ENCODE measurements at places on chromosomes 1 and 21. TPM values are rescaled to one million over a fixed set of nuclear protein-coding genes. Genes with fewer than 3 reads are reported as not detected.
A peak's percentile ranks its signal among the peaks of the same experiment; 100 is the strongest.

GRCh38 chr21:29075706-29076466, 2.4 kb upstream of the CCT8 start:
- no peak for DNase-seq

- no peak for DNase-seq
Measured at GRCh38 chr1:223175032-223175431, 32.0 kb upstream of the TLR5 start.

Gene SNRNP40
- total RNA-seq = 39.5 TPM

Gene CDC7
- 3.9 TPM for total RNA-seq

Gene TFF1
- total RNA-seq = not detected

GRCh38 chr1:229784834-229785233, 158.8 kb downstream of the URB2 start:
- DNase-seq = no peak

Gene PLCH2
- total RNA-seq = 1.1 TPM

Gene RRAGC
- 28.3 TPM for total RNA-seq

- peak; percentile 79 for DNase-seq
Measured at GRCh38 chr1:39204441-39205081, at the start of gene MACF1. MACF1 (plus strand) TSS chr1:39204695; CDS start chr1:39205023, 328 bp downstream.

GRCh38 chr1:26154750-26155149, 4.1 kb upstream of the FAM110D start:
- DNase-seq = peak; percentile 47

DNA sequence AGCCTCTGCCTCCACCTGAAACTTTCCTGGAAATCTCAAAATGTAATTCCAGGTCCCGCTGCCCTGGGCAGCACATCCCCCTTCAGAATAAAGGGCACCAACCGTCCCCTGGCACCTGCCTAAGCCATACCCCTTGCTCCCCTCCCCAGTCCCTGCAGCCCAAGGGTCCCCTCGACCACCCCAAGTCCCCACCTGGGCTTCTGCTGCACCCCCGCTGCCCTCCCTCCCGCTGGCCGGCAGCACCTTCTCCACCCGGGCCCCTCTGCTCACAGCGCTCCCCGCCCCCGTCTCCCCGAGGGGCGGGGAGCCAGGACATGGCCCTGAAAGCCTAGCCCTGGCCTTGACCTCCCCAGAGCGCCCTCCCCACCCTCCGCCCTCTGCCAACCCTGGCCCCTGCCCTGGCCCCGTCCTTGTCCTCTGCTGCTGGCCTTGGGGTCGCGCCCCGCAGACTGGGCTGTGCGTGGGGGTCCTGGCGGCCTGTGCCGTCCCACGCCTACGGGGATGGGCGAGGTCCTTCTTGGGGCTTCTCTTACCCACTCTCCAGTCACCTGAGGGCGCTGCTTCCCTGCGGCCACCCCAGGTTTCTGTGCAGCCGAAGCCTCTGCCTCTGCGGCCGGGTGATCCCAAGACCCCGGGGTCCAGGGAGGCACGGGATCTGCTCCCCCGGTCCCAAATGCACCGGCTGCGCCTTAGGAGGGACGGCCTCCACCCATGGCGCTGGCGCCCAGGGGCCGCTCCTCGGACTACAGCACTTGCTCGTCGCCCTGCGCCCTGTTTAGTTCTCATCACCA, 41.7 kb downstream of the WDR4 start:
- DNase-seq = peak; percentile 54

GRCh38 chr1:99600782-99601181, 45.1 kb upstream of the PALMD start:
- no peak for DNase-seq

- no peak for DNase-seq
Measured at GRCh38 chr1:74486036-74486435, 26.4 kb downstream of the LRRC53 start.

GRCh38 chr1:99818063-99818699, 32.0 kb upstream of the AGL start:
- no peak for DNase-seq

- peak; percentile 68 for DNase-seq
Measured at GRCh38 chr1:153963850-153964331, 554 bp upstream of the SLC39A1 start.

DNA sequence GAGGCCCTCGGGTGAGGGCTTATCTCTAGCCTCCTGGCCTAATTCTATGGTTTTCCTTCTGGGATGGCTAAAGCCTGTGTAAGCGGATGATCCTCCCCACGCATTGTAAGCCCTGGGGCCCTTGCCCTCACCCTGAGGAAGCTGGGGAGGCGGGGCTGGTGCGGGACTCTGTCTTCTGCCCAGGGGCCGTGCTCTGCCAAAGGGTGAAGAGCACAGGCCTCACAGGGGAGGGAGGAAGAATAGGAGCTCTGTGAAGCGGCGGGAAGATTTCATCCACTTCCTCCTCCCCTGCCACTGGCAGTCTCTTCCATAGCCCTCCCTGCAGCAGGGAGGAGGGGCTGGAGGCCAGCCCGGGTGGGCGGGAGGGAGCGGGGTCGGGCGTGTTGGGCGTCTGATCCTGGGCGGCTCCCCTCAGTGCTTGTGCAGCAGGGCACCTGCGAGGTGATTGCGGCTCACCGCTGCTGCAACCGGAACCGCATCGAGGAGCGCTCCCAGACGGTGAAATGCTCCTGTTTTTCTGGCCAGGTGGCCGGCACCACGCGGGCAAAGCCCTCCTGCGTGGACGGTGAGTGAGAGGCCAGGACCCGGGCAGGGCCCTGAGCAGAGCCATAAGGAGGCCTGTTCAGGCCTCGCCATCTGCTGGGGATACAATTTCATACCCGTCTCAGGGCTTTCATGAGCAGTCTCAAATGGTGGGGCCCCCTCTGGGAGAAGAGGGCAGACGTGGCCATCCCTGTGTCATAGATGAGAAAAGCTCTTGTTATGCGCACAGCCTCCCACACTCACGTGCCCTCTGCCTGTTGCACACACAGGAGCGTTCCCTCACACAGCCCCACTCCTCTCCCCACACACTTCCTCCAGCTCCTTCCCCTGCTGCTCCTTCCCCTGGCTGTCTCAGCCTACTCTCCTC, 7.7 kb upstream of the PPM1J start:
- DNase-seq = no peak

Gene SH3BGRL3
- total RNA-seq = 106 TPM

- no peak for DNase-seq
Measured at GRCh38 chr1:69700770-69701169, 133.0 kb downstream of the LRRC7 start.

GRCh38 chr1:237042526-237042891, 525 bp downstream of the RYR2 start:
- no peak for DNase-seq

- no peak for DNase-seq
Measured at GRCh38 chr1:212611000-212611948, 2.7 kb downstream of the ATF3 start.

GRCh38 chr1:61640531-61641530, 84.1 kb downstream of the TM2D1 start:
- peak; percentile 57 for DNase-seq

- DNase-seq = no peak
Measured at GRCh38 chr1:2921970-2922686, 99.1 kb upstream of the ACTRT2 start.

Gene RPTN
- not detected for total RNA-seq

DNA sequence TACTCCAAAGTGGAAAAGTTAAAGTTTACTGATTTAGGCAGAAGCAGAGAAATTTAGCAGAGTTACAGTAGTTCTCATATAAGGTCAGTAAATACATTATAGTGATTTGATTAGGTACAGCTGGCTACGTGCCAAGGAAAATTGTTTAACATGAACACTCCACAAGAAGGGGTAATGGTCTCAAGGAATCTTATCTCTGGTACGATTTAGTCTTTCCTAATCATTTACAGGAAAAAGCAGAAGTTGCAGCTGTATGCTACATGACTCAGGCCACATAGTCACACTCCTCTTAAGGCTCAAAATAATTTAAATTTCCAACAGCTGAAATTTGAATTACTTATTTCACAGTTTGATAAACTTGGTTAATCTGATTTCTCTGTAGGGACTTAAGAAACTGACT, 36.9 kb upstream of the OR2B11 start:
- no peak for DNase-seq

Gene LCE1E
- total RNA-seq = not detected

Gene ADAMTS5
- 10.0 TPM for total RNA-seq

Gene TCHH
- 0.13 TPM for total RNA-seq

DNA sequence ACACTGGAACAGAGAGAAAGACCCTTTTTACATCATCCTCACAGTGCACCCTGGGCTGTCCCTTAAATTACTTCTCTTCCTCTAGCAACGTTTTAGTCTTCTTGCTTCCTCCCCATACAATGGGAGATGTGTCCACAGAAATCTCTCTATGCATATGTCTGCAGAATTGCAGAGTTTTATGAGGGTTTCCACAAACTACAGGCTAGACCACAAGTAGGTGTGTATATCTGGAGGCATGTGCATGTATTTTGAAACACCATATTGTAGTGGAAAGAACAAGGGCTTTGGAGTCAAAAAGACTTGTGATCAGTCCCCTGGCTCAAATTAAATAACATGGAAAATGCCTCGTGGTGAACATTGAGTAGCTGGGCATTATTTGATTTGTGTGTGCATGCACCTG, 121.3 kb upstream of the IPO9 start:
- no peak for DNase-seq

GRCh38 chr1:22727873-22728272, 17.2 kb downstream of the EPHB2 start:
- no peak for DNase-seq

Gene IKBKE
- total RNA-seq = 4.1 TPM

Gene PDIK1L
- 11.2 TPM for total RNA-seq

GRCh38 chr21:37987668-37988067, 71.4 kb upstream of the KCNJ6 start:
- no peak for DNase-seq

Gene RSPO1
- 0.13 TPM for total RNA-seq

- no peak for DNase-seq
Measured at GRCh38 chr1:223374064-223374610, 10.2 kb upstream of the SUSD4 start.

- no peak for DNase-seq
Measured at GRCh38 chr1:239422818-239423217, 36.5 kb downstream of the CHRM3 start.

DNA sequence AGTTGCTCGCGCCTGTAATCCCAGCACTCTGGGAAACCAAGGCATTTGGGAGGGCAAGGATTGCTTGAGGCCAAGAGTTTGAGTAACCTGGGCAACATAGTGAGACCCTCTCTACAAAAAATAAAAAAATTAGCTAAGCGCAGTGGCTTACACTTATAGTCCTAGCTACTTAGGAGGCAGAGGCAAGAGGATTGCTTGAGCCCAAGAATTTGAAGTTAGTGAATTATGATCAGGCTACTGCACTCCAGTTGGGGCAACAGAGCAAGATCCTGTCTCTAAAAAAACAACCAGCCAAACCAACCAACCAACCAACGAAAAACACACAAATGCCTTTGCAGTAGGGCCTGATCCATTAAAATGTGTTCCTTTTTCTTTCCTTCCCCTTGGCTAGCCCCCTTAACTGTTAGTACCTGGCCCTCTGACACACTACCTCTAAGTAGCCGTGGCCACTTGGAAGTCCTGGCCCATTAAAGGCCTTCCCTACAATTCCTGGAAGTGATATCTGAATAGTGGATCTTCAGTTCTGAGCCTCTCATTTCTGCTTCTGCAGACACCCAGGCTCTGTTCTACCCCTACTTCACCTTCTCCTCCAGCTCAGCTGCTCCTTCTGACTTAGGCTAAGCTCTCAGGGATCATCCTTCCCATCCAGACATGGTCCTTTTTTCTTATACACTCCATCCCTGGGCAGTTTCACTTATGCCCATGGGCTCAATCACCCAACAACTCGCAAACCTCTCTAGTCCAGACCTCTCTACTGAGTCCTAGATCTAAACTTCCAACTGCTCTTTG, 3.5 kb upstream of the OSCP1 start:
- DNase-seq = no peak

Gene LENEP
- not detected for total RNA-seq

GRCh38 chr21:25732091-25732760, 2.5 kb downstream of the ATP5PF start:
- no peak for DNase-seq

GRCh38 chr1:181341026-181341632, 142.2 kb upstream of the CACNA1E start:
- DNase-seq = no peak

GRCh38 chr21:26852423-26852822, 7.2 kb upstream of the ADAMTS1 start:
- DNase-seq = no peak

GRCh38 chr21:14120091-14120734, 90.5 kb downstream of the LIPI start:
- DNase-seq = no peak

Gene KRTAP11-1
- not detected for total RNA-seq

DNA sequence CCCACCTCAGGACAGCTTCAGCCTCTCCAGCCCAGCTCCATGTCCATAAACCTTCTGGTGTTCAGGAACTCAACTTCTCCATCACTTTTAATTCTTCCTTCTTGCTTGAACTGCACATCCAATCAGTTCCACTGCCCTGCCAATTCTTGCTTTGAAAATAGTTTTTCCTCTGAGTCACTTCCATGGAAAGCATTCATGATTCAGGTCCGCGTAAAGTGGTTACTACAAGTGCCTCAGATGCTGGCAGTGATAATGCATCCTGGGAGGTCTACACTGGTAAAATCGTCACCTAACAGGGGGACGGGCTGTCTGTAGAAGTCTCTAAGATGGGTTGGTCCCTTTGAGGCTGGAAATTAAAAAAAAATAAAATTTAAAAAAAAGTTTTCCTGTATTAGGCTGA, 25.9 kb upstream of the RCAN1 start:
- DNase-seq = no peak

Gene GJA4
- total RNA-seq = 35.9 TPM

- DNase-seq = no peak
Measured at GRCh38 chr1:9892563-9893528, 17.2 kb downstream of the CTNNBIP1 start.

DNA sequence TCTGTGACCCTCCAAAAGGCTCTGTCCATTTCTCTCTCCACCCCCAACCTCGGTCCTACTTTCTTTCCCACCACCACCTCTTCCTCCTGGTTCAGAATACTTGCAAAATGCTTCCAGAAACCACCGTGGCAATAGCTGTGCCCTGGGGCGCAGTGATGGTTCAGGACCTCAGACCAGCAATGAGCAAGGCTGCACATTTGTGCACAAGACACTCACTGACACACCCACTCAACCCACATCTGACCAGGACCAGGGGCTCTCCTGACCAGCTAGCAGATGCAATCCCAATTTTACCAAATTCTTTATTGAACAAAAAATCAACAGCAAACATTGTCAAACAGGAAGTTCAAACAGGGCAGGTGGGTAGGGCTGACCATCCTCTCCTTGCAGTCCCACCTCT, 25.7 kb downstream of the SPOCD1 start:
- no peak for DNase-seq

Data from sciatic nerve (tissue), 2 donors.